ENCODE measurements at places on chromosomes 6 and 20. TPM values are rescaled to one million over a fixed set of nuclear protein-coding genes. Genes with fewer than 3 reads are reported as not detected.

- no peak for DNase-seq
These were observed 269.4 kb upstream of the CDYL start for GRCh38 chr6:4506792-4507191.

- no peak for DNase-seq
These were observed 71.3 kb upstream of the TOP1 start for GRCh38 chr20:40957265-40957760.

DNA sequence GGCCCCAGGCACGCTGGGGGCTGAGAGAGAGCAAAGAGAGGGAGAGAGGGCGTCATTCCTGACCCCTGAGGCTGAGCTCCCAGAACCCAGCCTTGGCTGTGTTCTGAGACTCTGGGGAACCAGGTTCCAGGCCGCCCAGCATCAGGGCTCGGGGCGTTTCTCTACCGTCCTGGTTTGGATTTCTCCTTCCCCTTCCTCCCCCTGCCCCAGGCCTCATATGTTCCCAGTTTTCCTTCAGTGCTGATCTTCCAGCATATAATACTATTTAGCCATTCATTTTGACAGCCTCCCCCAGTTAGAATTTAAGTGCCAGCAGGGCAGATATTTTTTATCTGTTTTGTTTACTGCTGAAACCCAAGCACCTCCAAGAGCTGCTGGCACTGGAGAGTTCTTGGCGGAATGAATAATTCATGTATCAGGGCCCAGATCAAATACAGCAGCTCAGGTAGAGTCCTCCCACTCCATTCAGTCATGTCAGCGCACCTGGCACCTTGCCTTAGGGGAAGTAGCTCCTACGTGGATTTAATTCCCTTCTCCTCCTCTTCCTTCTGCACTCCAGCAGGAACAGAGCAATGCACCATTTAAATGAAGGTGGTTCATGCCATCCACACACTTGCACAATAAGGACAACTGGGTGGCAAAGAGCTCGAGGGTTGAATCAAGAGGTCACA is 23.4 kb upstream of the FRMD1 start:
- peak; percentile 15 for DNase-seq

DNA sequence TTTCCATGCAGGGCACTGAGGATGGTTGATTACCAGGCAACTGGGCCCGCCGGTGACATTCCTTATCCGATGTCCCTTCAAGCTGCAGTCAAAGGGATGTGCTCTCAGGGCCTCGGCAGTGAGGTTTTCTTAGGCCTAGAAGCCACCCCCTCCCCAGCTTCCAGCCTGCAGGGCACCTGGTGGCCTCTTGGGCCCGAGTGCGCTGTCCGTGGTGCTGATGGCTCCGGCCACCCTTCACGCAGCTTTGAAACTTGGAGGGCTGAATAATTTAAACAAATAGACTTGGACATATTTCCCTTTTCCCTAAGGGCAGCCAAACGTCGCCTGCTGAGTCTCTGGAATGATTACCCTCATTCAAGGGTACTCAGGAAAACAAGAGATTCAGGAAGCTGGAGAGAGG is 8.9 kb upstream of the MLN start:
- DNase-seq, result peak; percentile 9

- no peak for DNase-seq
These were observed 88.3 kb upstream of the COL21A1 start for GRCh38 chr6:56335726-56336125.

DNA sequence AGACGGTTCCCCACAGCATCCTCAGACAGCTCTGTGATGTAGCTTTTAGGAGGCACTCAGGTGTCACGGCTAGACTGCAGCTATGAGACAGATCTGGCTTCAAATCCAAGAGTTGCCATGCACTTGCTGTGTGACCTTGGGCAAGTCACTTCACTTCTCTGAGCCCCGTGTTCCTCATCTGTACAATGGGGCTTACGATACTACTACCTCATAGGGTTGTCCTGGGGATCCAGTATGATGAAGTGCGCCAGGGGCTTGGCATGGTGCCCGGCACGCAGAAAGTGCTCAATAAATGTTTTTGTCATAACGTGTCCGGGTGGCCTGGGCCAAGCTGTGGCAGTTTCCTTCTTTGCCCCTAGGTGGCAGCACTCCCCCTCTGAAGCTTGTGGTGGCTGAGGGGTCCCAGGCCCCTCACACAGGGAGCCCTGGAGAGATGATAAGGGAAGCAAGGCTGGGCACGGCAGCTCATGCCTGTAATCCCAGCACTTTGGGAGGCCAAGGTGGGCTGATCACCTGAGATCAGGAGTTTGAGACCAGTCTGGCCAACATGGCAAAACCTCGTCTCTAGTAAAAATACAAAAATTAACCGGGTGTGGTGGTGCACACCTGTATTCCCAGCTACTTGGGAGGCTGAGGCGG is 19.1 kb upstream of the CHMP4B start:
- peak; percentile 45 for DNase-seq

- no peak for DNase-seq
These were observed 296.1 kb upstream of the FOXQ1 start for GRCh38 chr6:1015825-1016224.

GRCh38 chr6:23176471-23176870 is 607.1 kb downstream of the HDGFL1 start:
- DNase-seq, result no peak

GRCh38 chr6:132972254-132972653 is 157.9 kb downstream of the RPS12 start:
- DNase-seq, result no peak

DNA sequence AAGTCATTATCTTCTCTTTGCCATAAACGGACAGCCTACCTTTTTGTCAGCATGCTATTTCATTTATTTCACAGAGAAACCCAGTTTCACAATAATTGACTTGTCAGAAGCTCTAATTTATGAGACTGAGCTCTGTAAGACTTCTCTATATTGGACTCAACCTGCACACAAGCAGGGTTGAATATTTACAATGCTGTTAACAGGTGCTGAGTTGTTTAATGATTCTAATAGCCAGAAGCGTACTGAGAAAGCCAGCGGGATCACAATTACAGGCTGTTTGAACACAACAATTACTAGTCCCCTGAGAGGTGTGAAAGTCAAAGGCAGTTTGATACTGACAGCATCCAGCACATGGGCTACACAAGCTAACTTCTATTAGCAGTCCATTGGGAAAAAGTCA is 128.2 kb upstream of the SIM1 start:
- no peak for DNase-seq

DNA sequence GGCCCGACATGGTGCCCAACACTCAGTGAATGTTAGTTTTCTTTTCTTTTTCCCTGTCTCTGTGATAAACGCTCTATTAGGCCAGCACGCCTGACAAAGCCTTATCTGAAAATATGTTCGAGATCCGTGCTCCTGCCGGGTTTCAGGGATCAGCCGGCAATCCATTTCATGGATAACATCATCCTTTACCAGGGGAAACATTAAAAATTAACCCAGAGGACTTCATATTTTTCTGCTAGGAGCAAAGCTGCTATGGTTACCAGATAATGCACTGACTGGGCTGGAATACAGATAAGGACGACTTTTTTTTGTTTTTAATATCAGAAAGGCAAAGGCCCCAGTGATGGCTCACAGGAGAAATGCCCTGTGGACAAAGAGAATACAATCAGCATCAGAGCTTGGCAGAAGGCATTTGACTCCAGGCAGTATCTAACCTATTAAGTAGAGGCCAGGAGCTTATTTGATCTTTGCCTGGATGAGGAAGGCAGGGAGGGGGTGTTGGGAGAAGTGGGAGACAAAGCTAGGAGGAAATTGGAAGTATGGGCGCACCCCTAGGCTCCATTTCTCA is 482.0 kb upstream of the CHD6 start:
- no peak for DNase-seq

DNA sequence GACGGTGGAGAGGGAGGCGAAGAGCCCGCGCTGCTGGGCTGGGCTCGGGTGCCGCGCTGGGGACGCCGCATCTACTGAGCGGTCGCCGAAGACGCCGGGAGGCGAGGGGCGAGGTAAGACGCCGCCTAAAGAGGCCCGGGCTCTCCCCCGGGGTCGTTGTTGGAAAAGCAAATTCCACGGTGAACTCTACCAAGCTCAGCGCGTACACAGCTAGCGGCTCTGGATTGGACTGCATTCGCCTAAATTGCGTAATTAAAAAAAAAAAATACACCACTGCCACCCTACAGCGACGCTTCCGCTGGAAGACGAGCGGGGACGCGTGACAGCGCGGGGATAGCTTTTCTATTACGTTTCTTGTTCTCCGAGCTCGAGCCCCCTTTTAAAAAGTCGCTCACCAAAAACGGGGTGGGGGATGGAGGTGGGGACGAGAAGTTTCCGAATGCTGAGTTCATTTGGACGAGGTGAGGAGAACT is 92.0 kb upstream of the PRDM1 start:
- peak; percentile 75 for DNase-seq

GRCh38 chr6:149433881-149434280 is 33.8 kb downstream of the SUMO4 start:
- DNase-seq, result no peak

DNA sequence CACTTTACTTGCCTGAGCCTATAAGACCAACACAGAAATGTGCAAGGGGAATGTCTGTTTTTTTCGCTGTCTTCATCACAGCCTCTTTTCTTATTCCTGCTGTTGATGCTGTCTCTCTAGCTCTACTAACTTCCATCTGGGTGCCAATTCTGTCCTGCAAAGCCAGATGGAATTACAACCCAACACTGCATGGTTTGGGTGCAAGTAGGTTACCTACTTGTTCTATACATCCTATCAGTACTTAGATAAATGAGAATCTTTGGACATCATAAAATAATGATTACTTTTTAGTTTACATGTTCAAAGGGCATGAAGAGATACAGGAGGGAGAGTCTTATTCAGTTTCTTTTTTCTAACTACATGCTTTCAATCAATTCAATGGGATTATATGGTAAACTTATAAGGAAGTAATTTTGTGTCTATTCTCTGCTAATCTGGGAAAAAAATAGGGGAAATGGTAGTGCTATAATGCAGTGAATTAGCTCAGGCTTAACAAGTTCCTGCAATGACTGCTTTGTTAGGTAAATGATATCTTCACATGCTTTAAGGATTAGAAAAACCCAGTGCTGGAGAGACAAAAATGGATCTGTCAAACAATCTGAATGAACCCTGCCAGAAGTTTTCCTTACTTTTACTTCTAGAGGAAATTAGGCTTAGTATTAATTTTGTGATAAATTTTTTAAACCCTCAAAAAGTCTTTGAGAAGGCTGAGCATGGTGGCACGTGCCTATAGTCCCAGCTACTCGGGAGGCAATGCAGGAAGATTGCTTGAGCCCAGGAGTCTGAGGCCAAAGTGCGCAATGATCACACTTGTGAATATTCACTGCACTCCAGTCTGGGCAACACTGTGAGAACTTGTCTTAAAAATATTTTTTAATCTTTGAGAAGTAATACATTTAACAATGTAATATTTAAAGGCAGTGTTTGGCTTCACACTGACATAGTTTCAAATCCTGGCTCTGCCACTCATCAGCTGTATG is 86.5 kb upstream of the E2F3 start:
- DNase-seq, result no peak

GRCh38 chr20:23023621-23024177 is 11.4 kb upstream of the SSTR4 start:
- DNase-seq, result no peak

DNA sequence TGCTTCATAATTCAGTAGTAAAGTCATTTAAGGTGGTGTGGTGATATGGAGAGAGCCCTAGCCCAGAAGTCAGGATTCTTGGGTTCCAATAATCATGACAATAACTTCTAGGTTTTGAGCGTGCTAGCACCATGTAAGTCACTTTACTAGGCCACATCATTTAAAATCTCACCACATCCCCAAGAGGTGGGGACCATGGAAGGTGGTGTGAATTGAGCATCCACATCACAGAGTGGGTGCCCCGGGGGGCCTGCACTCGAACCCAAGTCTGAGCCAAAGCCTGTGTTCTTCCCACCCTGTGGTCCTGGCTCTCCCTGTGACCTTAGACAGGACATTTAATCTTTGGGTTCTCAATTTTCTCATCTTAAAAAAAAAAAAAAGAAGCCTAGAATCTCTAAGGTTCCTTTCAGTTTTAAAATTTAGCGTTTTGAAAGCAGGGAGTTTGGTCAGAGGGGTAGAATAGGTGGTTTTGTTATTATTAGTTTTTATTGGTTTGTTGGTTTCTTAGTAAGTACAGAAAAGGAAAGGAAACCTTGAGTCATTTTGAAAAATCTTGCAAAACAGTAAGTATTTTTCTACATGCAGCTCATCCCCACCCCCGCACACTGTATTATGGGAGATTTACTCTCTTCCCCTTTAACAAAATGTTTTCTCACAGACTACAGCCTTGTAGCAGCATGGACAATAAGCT is 26.4 kb downstream of the ARMC2 start:
- DNase-seq, result peak; percentile 68

DNA sequence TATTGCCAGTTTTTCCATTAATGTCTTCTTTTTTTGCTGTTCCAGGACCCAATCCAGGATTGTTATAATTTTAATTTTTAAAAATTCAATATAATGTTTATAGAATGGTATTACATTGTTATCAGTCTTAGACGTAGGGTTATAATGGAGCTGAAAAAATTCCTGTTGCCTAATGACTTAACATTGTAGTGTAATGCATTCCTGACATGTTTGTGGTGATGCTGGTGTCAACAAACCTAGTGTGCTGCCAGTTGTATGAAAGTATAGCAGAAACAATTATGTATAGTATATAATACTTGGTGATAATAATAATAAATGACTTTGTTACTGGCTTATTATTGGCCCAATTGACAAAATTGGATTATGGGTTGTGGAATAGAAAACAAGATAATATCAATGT is 30.4 kb downstream of the KIZ start:
- no peak for DNase-seq

- DNase-seq, result no peak
These were observed 28.7 kb downstream of the SMPDL3A start for GRCh38 chr6:122817766-122818165.

GRCh38 chr20:60624066-60624465 is 628.0 kb upstream of the CDH4 start:
- DNase-seq, result no peak

- no peak for DNase-seq
These were observed 145.3 kb downstream of the TFAP2B start for GRCh38 chr6:50963952-50964351.

- DNase-seq, result peak; percentile 45
These were observed 198.6 kb downstream of the BACH2 start for GRCh38 chr6:90098001-90098531.

DNA sequence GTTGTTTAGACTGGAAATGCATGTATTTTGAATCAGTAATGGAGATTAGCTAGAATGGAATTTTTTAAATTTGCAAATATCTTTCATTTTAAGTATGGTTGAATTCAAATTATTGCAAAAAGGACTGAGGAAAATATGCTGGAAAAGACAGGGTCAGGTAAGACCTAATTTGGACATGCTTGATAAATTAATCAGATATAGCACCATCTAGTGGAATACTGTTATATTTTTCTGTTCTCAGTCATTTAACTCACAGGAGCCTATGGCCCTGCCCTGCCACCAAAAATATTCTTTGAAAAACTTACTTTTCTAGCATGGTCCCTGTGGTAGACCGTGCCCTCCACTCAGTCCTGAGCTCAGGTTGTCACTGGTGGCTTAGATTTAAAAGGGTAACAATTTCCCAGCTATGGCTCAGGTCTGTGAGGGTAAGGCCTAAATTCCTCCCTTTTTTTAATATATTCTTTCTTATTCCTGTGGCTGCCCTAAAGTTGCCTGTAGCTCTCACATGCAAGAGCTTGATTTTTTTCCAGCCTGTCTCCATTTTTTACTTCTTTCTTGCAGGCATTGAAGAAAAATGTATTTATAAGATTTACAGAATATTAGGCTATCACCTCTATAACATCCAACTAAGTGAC is 25.3 kb upstream of the KIAA1586 start:
- peak; percentile 20 for DNase-seq

The CRISP3 gene
- not detected for polyA plus RNA-seq

The BPIFB3 gene
- not detected for polyA plus RNA-seq

The SOX18 gene
- polyA plus RNA-seq, result not detected

The MDFI gene
- not detected for polyA plus RNA-seq

The GPR63 gene
- 0.12 TPM for polyA plus RNA-seq

The SYCP2 gene
- 2.3 TPM for polyA plus RNA-seq

The CTAGE9 gene
- not detected for polyA plus RNA-seq

The RPL10A gene
- 970 TPM for polyA plus RNA-seq

The ADIG gene
- not detected for polyA plus RNA-seq

The HCK gene
- not detected for polyA plus RNA-seq

Measured in CD8-positive, alpha-beta memory T cell (primary cell).